ENCODE measurements at places on chromosomes 7 and 10.

DNA sequence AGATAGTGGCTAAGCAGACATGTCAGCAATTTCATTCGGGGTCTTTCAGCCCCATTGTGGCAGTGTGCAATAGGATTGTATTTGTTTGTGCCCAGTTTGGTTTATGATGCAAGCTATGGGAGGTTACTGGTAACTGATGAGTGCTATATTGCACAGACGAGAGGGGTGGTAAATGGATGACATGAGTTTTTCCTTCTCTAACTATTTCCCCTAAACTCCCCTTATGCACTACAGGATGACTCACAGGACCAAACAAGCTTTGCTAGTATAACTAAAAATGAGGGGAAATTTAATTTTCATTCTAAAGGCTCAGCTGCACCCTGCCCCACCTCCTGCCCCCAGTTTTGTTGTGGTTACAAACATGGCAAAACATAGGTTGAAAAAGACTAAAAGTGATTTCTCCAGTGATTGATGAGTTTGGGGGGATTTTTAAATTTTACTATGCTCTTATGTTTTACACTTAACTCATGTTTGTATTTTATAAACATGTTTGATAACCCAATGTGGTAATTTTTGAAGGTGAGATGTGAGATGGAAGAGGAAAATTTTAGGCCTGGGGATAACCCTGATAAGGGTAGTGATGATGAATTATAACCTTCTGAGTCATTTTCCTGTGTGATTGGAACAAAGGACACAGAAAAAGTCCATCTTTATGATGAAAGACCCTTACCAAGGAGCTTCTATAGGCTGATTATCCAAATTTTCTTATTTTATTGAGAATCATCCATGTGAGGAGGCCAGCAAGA, 60.8 kb upstream of the NAMPT start:
- no peak for DNase-seq

DNA sequence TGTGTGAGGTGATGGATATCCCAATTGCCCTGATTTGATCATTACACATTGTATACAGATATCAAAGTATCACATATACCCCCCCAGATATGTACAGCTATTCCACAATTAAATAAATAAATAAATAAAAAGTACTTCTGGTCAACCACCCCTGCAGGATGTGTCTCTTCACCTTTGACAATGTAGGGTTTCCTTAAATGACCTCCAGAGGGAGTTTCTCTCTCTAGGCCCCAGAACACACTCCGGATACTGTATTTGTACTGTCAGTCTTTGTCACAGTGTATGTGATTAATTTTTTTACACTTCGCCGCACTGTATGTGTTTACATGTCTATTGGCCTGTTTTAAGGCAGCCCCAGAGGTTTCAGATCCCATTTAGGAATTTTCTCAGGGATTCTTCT, 123.6 kb downstream of the ADCYAP1R1 start:
- no peak for DNase-seq

- DNase-seq = no peak
Observed at GRCh38 chr7:148151778-148152177, 438.8 kb upstream of the C7orf33 start.

DNA sequence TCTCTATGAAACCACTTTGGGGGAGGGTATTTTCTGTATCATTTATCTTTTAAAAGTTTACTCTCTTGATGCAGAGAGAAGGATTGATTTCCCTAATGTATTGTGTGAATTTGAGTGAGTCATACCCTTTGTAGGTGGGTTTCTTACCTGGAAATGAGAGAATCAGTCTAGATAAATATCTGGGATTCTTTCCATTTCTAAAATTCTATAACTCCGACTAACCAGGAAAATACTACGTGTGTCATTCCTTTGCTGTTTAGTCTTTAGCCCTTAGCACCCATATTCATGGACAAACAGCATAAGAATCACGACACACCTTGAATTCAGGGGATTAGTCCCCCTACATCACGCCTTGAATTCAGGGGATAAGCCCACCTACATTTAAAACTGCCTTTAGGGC, 139.1 kb downstream of the GATA3 start:
- no peak for DNase-seq
